ENCODE measurements at places on chromosomes 7 and 10.
A peak's percentile ranks its signal among the peaks of the same experiment; 100 is the strongest.

DNA sequence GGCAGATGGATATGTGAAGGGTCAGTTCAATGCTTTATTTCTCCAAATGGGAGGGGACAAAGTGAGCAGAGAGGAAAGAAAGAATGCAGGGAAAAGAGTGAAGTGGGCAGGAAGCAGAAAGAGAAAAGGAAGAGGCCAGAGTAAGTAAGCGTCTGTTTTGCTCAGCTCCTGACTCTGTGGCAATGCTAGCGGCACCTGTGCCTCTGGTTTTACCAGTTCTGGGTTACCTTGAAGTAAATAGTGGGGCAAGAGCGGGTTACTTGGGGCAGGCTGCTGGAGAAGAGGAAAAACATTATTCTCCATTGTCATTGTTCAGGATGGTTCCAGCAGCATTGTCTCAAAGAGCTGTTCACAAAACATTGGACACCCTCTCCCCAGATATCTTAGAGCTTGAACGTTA lies 1.9 kb downstream of the TAS2R40 start:
- DNase-seq = no peak

- no peak for DNase-seq
These were observed 52.1 kb downstream of the ADD3 start for GRCh38 chr10:110059925-110060324.

GRCh38 chr7:13692548-13692947 lies 296.9 kb downstream of the ETV1 start:
- DNase-seq = no peak

- DNase-seq = no peak
These were observed 23.7 kb downstream of the MDH2 start for GRCh38 chr7:76071316-76072242.

DNA sequence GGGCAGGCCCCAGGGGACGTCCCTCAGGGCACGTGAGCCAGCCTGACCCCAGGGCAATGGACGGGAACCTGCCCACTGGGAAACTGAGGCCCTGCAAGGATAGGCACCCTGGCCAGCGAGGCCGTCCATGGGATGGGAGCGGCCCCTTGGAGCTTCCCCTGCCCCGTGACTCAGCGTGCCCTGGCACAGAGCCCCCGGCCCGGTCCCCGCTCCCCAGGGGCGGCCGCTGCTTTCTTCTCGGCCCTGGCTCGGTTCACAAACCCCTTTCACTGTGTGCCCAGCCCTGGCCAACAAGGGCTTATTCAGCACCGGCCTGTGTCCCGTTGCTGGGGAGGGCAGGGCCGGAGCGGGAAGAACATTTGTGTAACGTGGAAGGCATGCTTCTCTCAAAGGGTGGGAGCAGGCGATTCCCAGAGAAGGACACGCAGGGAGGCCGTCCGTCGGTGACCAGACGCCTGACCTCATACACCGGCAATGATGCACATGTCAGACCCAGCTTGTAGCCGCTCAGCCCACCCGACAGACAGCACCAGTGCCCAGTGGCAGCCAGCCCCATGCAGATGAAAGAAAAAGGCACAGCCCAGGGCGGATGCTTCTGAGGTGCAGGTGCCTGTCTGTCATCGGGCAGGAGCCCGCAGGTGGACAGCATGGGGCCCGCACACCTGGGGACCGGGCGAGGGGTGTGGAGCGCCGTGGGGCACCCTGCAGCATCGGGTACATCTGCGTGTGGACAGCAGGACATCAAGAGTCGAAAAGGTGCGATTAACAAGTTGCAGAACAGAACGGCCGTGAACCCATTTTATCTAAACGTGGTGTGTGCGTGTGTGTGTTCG lies 94.5 kb downstream of the PDGFA start:
- DNase-seq = no peak

GRCh38 chr7:53656881-53657280 lies 621.4 kb downstream of the POM121L12 start:
- no peak for DNase-seq

- DNase-seq = peak; percentile 78
These were observed 22.7 kb downstream of the BET1 start for GRCh38 chr7:93981480-93981874.

- DNase-seq = no peak
These were observed 10.1 kb downstream of the NPC1L1 start for GRCh38 chr7:44530990-44531389.

DNA sequence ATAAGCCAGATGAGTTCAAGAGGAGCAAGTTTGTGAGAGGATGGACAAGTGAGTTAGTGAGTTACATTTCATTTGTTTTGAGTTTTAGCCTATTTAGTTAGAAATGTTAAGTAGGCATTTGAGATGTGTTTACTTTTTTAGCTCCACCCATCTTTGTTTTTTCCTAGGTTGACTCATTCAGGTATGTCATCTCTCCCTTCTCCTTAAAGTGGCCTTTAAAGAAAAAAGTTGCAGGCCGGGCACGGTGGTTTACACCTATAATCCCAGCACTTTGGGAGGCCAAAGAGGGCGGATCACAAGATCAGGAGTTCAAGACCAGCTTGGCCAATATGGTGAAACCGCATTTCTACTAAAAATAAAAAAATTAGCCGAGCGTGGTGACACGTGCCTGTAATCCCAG lies 71.2 kb downstream of the BMPR1A start:
- DNase-seq = no peak

DNA sequence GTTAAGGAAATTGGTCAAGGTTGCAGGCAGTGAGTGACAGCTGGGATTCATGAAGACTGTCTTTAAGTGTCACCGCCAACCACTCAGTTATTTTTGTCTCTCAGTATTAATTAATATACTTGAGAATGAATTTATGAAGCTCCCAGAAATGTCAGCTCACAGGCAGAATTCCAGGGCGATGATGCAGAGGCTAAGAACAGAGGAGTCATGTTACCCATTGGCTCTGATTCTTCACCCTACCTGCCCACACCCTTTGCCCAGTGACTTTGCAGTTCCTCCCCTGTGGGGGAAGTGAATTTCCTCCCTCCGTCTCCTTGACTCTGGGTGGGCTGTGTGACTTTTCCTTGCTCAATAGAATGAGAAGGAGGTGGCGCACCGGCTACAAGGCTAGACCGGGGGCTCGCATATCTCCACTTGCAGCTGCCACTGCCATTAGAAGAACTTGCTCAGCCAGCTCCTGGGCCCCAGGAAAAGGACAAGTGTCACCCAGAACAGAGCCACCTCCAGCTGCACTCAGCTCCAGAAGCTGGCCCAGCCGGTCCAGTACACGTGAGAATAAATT lies 157.1 kb upstream of the PRKCQ start:
- DNase-seq = peak; percentile 67

DNA sequence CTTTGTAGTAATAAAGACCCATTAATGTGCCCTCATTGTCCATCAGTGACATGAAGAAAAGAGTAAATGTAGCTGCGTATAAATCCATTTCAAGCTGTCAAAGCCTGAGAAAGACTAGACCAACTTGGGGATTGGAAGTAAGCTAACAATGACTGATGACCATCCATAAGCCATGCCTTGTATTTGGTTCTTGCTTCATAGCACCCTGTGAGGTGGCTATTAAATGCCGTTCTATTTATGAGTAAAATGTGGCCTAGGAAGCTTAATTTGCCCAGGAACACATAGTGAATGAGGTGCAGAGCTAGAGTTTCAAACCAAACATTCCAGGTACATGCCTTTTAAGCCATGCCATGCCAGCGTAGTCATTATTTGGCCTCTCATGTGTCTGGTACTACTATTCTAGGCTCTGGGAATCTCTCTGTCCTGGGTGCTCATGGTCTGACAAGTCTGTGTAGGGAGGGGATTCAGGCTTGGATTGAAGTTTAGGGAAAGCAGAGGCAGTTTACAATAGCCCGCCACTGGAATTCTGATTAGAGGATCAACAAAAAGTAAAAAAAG lies 92.1 kb downstream of the ZNF277 start:
- no peak for DNase-seq
